Panc1 (cell line): ENCODE measurements at places on chromosomes 11 and 22. TPM values are rescaled to one million over a fixed set of nuclear protein-coding genes. Genes with fewer than 3 reads are reported as not detected.

DNA sequence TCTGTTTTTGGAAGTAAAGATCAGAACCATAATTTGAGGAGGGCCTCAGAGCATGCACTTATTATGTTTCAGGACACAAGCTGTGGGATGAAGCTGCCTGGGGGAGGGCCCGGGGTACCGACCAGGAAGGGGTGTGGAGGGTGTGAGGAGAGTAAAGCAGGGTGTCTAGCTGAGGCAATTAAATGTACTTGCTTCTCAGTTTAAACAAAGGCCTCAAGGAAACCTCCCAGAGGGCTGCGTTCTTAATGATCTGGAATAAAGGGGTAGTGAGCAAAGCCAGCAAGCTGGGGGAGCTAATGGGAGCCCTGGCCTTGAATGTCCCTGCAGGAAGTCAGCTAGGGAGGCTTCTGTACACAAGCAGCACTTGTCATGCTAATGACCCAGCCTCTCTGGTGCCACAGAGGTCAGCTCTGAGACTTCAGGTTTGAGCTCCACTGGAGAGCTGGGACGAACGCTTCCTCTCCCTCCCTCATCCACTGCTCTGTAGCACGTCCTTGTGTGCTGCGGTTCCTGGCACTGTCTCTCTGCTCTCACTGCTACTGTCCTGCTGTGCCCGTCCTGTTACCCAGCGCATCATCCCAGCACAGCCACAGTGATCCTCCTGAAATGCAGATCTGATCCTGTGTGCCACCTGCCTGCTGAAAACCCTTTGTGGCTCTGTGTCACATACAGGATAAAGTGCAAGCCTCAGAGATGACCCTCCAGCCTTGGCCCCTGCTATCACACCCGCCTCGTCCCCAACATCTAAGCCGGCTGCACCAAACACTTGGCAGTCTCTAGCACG is 159.7 kb downstream of the DBX1 start:
- no peaks in the 10 kb centered on the region for H3K27me3 ChIP-seq
- no peak overlapping the region for H3K27ac ChIP-seq
- no peak overlapping the region for H3K4me3 ChIP-seq
- H3K36me3 ChIP-seq: no peaks in the 10 kb centered on the region
- DNase-seq: no peak
- no peaks in the 10 kb centered on the region for H3K4me1 ChIP-seq

GRCh38 chr11:83335446-83336070 is 49.4 kb upstream of the CCDC90B start:
- no peaks in the 10 kb centered on the region for H3K27me3 ChIP-seq
- H3K27ac ChIP-seq: no peak overlapping the region
- DNase-seq: no peak
- H3K4me1 ChIP-seq: no peaks in the 10 kb centered on the region

GRCh38 chr11:16469968-16470367 is 113.6 kb upstream of the SOX6 start:
- DNase-seq: no peak
- H3K4me3 ChIP-seq: no peak overlapping the region
- no peaks in the 10 kb centered on the region for H3K4me1 ChIP-seq
- H3K27me3 ChIP-seq: no peaks in the 10 kb centered on the region
- no peaks in the 10 kb centered on the region for H3K36me3 ChIP-seq

GRCh38 chr11:31943056-31943780 is 132.1 kb upstream of the PAX6 start:
- H3K27ac ChIP-seq: no peak overlapping the region
- DNase-seq: no peak
- no peaks in the 10 kb centered on the region for H3K27me3 ChIP-seq

Gene EIF4G2
- total RNA-seq: 2,422 TPM

Gene SCN2B
- total RNA-seq: not detected

Gene C11orf42
- not detected for total RNA-seq

Gene LUZP2
- 0.18 TPM for total RNA-seq

Gene SAA1
- total RNA-seq: 7.9 TPM

- H3K4me3 ChIP-seq: no peak overlapping the region
- no peak overlapping the region for H3K27ac ChIP-seq
- no peak for DNase-seq
- H3K27me3 ChIP-seq: no peaks in the 10 kb centered on the region
Observed at GRCh38 chr11:110035357-110035756, 57.8 kb upstream of the ZC3H12C start.

Gene GVQW3
- 3.2 TPM for total RNA-seq
